ENCODE measurements at places on chromosomes 6 and 20.

GRCh38 chr6:82076916-82077315 is 170.6 kb downstream of the IBTK start:
- no peak for DNase-seq

GRCh38 chr20:34581341-34582184 is 23.0 kb downstream of the MAP1LC3A start:
- no peak for DNase-seq

GRCh38 chr6:129345890-129346289 is 364.1 kb downstream of the ARHGAP18 start:
- no peak for DNase-seq

GRCh38 chr6:150741633-150742200 is 123.8 kb upstream of the MTHFD1L start:
- DNase-seq: no peak

DNA sequence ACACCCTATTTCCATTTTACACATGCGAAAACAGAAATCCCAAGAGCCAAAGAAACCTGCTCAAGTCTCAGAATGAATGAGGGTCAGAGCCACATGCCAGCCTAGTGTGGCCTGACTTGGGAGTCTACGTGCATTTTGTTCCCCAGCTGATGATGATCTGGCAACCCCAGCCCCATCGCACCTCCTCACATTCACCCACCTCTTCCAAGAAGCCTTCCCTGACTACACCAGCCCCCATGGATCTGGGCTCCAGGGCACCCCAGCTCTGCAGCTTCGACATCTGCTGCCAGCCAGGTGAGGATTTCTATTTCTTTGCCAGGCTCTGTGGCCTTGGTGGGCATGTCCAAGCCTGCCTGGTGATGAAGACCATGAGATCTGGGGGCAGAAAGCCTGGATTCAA is 41.0 kb downstream of the ANGPT4 start:
- no peak for DNase-seq

GRCh38 chr6:157552081-157552747 is 171.2 kb downstream of the ZDHHC14 start:
- DNase-seq: no peak

DNA sequence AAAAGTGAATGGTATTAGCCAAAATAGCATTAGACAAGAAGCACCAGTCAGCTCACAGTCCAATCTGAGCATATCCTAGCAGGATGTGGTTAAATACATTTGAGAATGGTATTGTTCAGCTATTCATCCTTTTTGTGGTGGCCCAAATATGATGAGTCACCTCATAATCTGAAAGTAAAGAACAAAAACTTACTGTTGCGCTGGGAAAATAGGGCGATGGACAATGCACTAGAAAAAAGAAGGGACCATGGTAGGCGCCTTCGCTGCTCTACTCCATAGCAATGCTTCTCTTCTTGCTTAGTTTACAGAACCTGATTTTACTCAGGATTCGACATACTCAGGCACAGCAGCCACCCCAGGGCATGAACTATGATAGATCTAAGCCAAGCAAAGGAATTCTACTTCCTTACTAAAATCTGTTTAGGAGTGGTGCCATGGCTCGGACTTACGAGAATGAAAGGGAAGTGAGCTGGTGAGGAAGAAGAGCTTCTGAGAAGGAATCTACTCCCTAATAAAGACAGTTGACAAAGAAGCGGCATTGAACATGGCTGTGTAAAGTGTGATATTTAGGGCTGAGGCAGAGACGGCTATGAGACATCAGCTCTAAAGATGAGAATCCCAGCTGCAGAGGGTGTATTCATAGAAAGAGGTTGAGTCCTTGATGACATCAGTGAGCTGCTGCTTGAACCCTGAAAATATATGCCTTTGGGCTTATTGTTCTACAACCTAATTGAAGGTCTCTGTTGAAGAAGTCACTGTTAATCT is 16.6 kb upstream of the FBXO9 start:
- no peak for DNase-seq

GRCh38 chr20:55172310-55173002 is 697.1 kb downstream of the DOK5 start:
- no peak for DNase-seq
